Glutamatergic neuron (in vitro differentiated cells): ENCODE measurements at places on chromosomes 16 and 17. TPM values are rescaled to one million over a fixed set of nuclear protein-coding genes. Genes with fewer than 3 reads are reported as not detected.

GRCh38 chr16:69693916-69694315 is 32.4 kb downstream of the NQO1 start:
- H3K4me3 ChIP-seq = no peak overlapping the region
- H3K36me3 ChIP-seq = peaks cover 17% of the 10 kb centered on the region
- H3K27ac ChIP-seq = no peak overlapping the region
- DNase-seq = no peak
- H3K4me1 ChIP-seq = no peaks in the 10 kb centered on the region

DNA sequence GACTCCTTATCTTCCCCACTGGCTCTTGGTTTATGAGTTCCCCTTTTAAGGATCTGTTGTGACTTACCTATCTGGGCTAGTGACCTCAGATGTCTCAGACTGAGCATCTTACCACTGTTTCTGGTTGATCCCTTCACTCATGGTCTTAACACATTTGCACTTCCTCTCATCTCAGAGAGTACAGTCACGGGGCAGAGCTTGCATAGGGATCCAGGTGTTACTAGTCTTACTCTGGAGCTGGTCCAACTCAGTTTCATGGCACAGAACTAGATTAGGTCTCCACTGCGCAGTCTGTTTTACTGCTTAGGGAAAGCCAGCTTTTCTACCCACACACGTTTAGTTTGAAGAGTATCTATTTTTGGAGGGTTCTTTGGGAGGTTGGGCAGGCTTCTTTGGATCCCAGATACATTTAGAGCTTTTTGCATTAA is 10.2 kb downstream of the GABARAPL2 start:
- H3K36me3 ChIP-seq = peaks cover 3% of the 10 kb centered on the region
- H3K27ac ChIP-seq = no peak overlapping the region
- no peak for DNase-seq
- H3K4me3 ChIP-seq = no peak overlapping the region
- no peaks in the 10 kb centered on the region for H3K27me3 ChIP-seq

- peak overlapping the region; percentile 10 for H3K4me3 ChIP-seq
- peaks cover 14% of the 10 kb centered on the region for H3K4me1 ChIP-seq
- no peak overlapping the region for H3K27ac ChIP-seq
Measured at GRCh38 chr17:62657690-62658089, 30.2 kb downstream of the MRC2 start.

- H3K27ac ChIP-seq = no peak overlapping the region
- no peaks in the 10 kb centered on the region for H3K36me3 ChIP-seq
- no peak for DNase-seq
- H3K4me1 ChIP-seq = peaks cover 2% of the 10 kb centered on the region
- no peaks in the 10 kb centered on the region for H3K27me3 ChIP-seq
Measured at GRCh38 chr17:55241097-55241496, 23.7 kb upstream of the HLF start.

GRCh38 chr17:18960803-18961511 is 9.0 kb downstream of the SLC5A10 start:
- peak overlapping the region; percentile 22 for H3K27ac ChIP-seq
- H3K4me3 ChIP-seq = no peak overlapping the region
- H3K36me3 ChIP-seq = no peaks in the 10 kb centered on the region
- DNase-seq = peak; percentile 94
- H3K27me3 ChIP-seq = peaks cover 7% of the 10 kb centered on the region

Gene BCAR1
- total RNA-seq = 212 TPM

DNA sequence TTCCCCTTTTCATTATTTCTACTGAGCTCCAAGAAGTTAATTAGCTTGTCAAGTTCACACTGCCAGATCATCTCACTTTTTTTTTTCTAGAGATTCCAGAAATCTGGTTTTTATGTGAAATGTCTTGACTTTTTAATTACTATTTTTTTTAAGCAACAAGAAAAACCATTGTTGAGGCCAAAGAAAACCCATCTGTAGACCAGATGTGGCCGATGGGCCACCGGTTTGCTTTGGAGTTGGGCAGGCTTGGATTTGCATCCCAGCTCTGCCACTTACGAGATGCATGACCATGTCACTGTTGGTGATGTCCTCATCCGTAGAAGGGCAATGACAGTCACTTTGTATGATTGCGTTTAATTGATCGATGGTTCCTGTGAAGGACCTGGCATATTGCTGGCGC is 34.2 kb upstream of the MRTFB start:
- no peaks in the 10 kb centered on the region for H3K27me3 ChIP-seq
- no peaks in the 10 kb centered on the region for H3K36me3 ChIP-seq
- H3K27ac ChIP-seq = no peak overlapping the region
- no peaks in the 10 kb centered on the region for H3K4me1 ChIP-seq
- DNase-seq = no peak

Gene CCDC154
- 4.2 TPM for total RNA-seq

DNA sequence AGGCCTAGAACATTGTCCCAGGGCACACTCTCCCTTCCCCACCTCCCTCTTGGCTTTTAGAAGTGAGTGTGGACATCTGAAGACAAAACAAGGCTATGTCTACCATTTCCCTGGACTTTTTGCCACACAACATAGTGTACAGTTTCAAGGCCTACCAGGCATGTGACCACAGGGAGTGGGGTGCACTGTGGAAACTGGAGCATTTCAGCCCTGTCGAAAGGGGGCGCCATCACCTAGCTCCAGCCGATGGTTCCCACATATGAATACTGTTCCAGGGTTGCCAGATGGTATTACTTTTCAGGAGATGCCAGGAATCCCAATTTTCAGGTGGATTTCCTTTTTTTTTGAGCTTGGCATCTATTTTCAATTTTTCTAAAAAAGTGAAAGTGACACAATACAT is 140.7 kb downstream of the KATNIP start:
- H3K4me3 ChIP-seq = no peak overlapping the region
- no peak for DNase-seq
- no peak overlapping the region for H3K27ac ChIP-seq
- peaks cover 1% of the 10 kb centered on the region for H3K27me3 ChIP-seq
- peaks cover 9% of the 10 kb centered on the region for H3K4me1 ChIP-seq
- H3K36me3 ChIP-seq = no peaks in the 10 kb centered on the region

GRCh38 chr17:32741381-32741780 is 135.5 kb downstream of the MYO1D start:
- no peak overlapping the region for H3K27ac ChIP-seq
- DNase-seq = no peak
- no peak overlapping the region for H3K4me3 ChIP-seq
- H3K4me1 ChIP-seq = no peaks in the 10 kb centered on the region
- no peaks in the 10 kb centered on the region for H3K27me3 ChIP-seq

DNA sequence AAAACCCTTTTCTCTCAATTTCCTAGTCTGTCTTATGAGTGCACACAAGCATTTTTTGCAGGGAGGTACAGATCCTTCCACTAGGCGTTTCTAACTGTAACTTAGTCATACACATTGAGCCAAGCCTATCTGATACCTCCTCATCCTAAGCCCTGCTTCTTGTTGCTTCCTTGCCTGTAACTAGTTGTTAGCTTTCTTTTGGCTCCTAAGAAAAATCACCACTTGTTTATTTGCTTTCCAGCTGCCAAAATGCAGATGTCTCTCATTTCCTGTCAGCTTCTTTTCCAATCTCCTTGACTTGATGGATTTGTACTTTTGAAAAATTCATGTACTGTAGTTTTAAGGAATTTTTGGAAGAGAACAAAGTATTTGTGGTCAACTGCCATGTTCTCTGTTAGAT is 73.7 kb downstream of the TNRC6C start:
- H3K4me3 ChIP-seq = no peak overlapping the region
- H3K27me3 ChIP-seq = peaks cover 2% of the 10 kb centered on the region
- no peak for DNase-seq
- peaks cover 2% of the 10 kb centered on the region for H3K36me3 ChIP-seq

- H3K27ac ChIP-seq = no peak overlapping the region
- H3K4me3 ChIP-seq = no peak overlapping the region
- no peaks in the 10 kb centered on the region for H3K4me1 ChIP-seq
- no peaks in the 10 kb centered on the region for H3K36me3 ChIP-seq
- peaks cover 6% of the 10 kb centered on the region for H3K27me3 ChIP-seq
Measured at GRCh38 chr16:57314161-57314785, 29.8 kb upstream of the PLLP start.

Gene DYNLL2
- total RNA-seq = 80.4 TPM
